Neural progenitor cell (in vitro differentiated cells): ENCODE measurements at places on chromosomes 3 and 15. TPM values are rescaled to one million over a fixed set of nuclear protein-coding genes. Genes with fewer than 3 reads are reported as not detected.

DNA sequence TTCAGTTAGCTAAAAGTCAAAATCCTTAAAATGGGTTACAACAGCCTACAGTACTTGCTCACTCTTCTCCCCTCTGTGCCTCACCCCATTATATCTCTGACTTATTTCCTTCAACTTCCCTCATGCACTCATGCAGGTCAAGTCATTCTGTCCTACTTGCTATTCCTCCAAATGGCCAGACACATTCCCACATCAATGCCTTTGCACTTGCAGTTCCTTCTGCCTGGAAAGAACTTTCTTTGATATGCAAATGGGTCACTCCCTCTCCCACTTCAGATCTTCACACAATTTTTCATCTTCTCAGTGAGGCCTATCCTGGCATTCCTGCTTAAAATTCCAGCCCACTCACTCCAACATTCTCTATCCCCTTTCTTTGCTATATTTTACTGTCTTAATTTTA, 547.2 kb upstream of the TGFBR2 start:
- DNase-seq: no peak

DNA sequence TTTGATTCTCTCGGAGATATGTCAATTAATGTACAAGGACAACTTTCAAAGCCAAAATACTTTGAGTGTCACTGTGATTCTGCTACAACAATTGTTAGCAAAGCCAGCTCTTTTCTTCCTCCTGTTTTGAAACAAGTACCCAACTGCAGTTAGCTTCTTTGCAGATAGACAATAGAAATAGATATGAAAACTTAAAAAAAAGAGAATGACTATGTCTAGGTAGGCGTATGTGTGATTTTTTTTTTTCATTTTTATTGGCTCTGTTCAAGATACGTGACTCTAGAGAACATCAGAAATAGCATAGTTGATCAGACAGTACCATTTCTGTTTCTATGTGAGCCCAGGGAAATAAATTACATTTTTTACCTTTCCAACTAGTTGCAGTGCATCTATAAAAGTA, 142.9 kb upstream of the CNTN4 start:
- no peak for DNase-seq

GRCh38 chr15:77076323-77076915, 5.5 kb upstream of the TSPAN3 start:
- DNase-seq: no peak

DNA sequence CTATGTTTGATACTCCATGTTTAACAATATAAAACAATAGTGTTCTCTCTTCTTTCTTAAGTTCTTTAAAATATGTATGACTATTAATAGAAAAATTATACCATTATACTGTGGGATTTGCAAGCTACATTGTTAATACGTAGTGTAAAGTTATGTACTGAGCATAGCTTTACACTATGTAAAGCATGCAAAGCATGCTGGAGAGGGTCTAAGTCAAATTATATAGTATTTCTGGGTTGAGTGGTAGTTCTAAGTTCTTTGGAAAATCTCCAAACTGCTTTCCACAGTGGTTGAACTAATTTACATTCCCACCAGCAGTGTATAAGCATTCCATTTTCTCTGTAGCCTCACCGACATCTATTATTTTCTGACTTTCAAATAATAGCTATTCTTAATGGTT, 253.0 kb downstream of the RAP2B start:
- no peak for DNase-seq

DNA sequence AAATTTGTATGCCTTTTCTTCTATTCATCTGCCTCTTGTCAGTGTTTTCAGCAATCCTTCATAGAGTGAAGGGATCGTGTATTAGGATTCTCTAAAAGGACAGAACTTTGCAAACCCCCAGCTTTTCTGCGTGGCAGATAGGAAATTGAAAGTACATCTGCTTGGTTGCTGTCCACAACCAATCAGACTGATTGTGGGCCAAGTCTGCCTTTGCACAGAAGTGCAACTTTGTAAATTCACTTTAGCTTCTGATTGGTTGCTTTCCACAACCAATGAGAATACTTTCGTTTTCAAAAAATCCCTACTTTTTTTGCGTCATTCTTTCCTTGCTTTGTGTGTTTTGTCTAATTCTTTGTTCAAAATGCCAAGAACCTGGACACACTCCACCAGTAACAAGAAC, 847.4 kb downstream of the FHIT start:
- no peak for DNase-seq

TLR9 gene
- not detected in 2 replicates for total RNA-seq

SLC41A3 gene
- total RNA-seq: 24.9 and 52.3 TPM in 2 replicates

DNA sequence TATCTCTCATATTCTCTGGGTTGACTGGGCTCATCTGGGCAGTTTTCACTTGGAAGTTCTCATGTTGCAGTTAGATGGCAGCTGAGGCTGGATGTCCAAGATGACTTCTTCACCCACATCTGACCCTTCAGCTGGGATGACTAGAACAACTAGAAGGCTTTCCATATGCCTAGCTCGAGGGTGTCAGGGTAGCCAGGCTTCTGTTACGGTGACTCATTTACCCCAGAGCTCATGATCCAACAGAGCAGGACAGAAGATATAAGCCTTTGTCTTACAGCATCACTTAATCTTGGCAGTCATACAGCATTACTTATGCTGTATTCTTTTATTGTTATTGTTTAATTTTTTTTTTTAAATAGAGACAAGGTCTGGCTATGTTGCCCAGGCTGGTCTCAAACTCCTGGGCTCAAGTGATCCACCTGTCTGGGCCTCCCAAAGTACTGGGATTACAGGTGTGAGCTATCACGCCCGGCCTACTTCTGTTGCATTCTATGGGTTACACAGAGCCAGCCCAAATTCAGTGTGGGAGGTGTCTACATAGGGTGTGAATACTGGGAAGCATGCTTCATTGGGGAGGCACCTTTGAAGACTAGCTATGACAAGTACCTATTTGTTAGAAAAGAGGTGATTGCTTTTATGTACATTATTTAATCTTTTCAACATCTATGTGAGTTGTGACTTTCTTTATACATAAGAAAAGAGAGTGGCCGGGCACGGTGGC, 10.7 kb downstream of the HMCES start:
- DNase-seq: no peak

DLEC1 gene
- total RNA-seq: 0.60 and 1.4 TPM in 2 replicates

DNA sequence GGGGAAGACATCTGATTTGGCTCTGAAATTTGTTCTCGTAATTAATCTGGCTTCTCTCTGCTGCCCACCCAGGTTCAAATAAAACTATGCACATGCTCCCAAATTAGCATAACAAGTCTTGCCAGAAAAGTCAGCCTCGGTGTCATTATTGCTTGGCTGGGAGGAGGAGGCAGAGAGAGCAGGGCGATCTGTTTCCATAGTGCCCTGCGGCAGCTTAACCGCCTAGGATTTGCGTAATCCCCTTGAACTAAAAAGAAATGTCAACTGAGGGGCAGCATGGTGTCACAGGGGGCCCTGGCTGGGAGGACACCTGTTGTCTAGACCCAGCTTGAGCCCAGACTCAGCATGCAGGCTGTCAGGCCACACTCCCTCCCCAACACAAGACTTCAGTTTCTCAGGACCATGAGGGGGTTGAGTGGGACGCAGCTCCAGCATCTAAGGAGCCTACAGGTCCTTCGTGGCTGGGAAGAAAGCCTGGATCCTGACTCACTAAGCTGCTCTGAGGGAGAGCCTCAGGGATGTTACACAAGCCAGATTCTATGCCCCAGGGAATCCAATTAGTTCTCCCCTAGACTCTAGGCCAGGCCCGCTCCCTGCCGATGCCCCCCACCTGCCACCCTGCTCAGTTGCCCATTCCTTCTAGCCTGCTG, 17.3 kb downstream of the MRPS11 start:
- DNase-seq: peak; percentile 88

NR2E3 gene
- total RNA-seq: 0.28 TPM in 1 of 2 replicates, not detected in the other

SLC25A26 gene
- total RNA-seq: 17.0 and 21.9 TPM in 2 replicates

DNA sequence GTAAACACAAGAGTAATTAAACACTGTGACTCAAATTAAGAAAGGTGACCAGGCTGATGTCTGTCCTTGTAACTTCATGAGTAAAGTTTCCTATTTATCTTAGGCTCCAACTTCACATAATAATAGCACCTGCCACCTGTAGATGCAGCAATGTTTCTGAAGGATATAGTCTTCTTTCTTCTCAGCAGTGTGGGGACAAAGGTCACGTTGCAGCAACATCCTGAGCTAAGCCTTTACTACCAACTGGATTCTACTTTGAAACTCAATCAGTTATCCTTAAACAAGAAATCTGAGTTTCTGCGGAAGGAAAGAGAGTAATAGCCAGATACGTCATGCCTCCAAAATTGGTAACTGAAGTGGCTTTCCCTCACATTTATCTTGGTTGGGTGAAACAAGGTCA, 253.1 kb downstream of the RBMS3 start:
- DNase-seq: no peak

CYP1A2 gene
- total RNA-seq: not detected in 2 replicates

DNA sequence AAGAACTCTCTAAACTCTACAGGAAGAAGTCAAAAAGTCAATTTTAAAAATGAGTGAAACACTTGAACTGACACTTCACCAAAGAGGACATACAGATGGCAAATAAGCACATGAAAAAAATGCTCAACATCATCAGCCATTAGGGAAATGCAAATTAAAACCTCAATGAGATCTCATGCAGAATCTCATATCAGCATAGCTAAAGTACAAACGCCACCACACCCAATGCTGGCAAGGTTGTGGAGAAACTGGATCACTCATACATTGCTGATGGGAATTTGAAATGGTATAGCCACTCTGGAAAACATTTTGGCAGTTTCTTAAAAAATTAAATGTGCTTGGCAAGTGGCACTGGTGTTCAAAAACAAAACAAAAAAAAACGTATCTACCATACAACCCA, 34.2 kb downstream of the MEGF11 start:
- no peak for DNase-seq

DNA sequence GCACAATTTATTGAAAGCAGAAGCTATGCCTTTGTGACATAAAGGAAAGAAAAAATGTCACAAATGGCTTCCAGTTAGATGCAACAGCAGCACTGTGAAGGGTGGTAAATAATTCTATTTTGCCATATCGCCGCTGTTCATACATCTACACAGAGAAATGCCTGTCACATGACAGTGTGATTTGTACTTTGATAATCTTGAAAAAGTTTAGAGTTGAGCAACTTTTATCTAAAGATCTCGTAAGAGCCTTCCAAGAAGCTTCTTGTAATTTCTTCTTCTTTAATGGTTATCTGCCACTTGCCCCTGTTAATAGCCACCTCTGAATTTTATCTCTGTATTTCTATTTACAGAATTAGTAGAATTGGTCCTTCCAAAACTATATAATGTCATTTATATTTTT, 192.3 kb downstream of the ATP8B4 start:
- no peak for DNase-seq

FOXB1 gene
- total RNA-seq: 7.3 and 9.6 TPM in 2 replicates

DNA sequence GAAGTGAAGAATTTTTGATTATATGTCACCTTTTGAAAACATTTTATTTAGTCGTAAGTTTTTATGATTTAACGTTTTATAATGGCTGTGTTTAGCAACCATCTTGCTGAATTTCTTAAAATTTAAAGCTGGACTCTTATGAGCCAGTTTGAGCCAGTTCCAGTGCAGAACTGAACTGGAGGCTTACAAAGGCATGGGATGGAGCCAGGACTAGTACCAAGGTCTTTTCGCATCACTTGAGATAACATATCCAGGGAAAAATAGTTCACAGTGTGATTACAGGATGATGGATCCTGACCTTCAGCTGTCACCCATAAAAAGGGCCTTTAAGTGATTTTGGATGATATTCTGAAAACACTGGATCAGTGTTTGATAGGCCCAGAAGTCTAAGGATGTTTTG, 51.0 kb downstream of the USP13 start:
- no peak for DNase-seq

GCHFR gene
- total RNA-seq: 2.8 and 3.0 TPM in 2 replicates

NUTM1 gene
- 0.19 TPM in 1 of 2 replicates, not detected in the other for total RNA-seq

POTEB gene
- not detected in 2 replicates for total RNA-seq

DNA sequence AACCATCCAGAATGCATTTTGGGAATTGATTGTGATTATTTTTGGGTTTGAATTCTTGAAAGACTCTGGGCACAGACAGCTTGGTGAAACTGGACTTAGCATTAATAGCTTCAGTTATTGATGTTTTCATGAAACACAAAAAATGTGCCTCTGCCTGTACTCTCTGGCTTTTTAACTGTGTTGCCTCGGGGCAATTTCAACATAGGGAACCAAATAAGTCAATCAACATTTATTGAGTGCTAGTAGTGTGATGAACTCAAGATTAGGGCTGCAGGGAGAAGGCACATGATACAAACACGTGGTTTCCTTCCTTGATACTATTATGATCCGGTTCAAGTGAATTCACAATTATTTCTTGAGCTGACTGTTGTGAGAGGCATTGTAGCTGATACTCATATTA, 50.8 kb downstream of the UNC13C start:
- no peak for DNase-seq

BFSP2 gene
- not detected in 2 replicates for total RNA-seq

CLDN1 gene
- 0.24 and 0.34 TPM in 2 replicates for total RNA-seq

- DNase-seq: no peak
Observed at GRCh38 chr3:110623571-110623970, 448.0 kb upstream of the NECTIN3 start.

DNA sequence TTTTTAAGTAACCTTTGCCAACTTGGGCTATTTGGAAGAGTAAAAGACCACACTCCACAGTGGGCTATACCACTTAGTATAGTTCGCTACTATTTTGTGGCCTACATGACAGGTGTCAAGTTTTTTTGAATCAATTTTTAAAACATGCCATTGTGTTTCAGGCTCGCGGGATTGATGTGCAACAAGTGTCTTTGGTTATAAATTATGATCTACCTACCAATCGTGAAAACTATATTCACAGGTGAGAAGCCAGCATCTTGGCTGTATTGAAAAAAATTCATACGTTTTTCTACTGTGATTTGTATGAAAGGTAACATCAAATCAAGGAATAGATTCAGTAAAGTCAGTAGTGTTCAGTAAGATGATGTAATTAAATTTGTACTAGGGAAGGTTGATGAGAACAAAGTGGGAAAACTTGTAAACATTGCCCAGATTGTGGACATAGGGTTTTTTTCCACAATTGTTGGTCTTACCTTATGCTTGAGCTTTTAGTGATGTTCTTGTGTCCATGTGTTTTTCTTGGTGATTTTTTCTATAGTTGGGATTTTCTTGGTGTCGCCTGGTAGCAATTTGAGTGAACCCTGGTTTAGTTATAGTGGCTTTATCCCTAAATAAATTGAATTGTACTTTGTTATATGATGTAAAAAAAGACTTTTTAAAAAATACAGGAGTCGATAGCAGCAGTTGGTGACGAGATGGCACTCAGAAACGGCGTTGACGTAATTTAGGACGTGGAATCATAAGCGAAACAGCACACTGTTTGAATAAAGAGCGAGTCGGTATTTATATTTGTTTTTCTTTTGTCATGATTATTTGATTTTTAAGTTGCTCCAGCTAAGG, 4.5 kb downstream of the EIF4A2 start:
- no peak for DNase-seq

DNA sequence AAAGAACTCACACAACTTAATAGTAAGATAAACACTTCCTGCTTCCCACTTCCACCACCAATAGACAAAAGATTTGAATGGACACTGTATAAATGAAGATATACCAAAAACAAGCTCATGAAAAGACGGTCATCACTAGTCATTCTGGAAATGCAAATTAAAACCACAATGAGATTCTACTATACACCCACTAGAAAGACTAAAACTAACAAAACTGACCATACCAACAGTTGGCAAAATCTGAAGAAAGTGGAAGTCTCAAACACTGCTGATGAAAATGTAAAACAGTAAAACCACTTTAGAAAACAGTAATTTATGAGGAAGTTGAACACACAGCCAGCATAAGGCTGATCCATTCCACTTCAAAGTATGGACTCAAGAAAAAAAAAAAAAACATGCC, 35.6 kb upstream of the CD96 start:
- no peak for DNase-seq

GRCh38 chr15:78243491-78243941, 9.2 kb upstream of the ACSBG1 start:
- DNase-seq: peak; percentile 56
